ENCODE measurements at places on chromosomes 2 and 18. TPM values are rescaled to one million over a fixed set of nuclear protein-coding genes. Genes with fewer than 3 reads are reported as not detected.

Gene CTLA4
- total RNA-seq = 0.29 TPM

Gene STK16
- total RNA-seq = 33.9 TPM

Gene ASPRV1
- total RNA-seq = 0.53 TPM

Gene GALNT13
- not detected for total RNA-seq

Gene C2orf80
- not detected for total RNA-seq

Gene ABCB6
- 13.2 TPM for total RNA-seq

Gene ALPP
- total RNA-seq = not detected

Gene LCT
- 0.11 TPM for total RNA-seq

Measured in GM12878 (cell line).